Right hindlimb (tissue), 1 donor: ENCODE measurements at places on chromosomes 11 and 22.

DNA sequence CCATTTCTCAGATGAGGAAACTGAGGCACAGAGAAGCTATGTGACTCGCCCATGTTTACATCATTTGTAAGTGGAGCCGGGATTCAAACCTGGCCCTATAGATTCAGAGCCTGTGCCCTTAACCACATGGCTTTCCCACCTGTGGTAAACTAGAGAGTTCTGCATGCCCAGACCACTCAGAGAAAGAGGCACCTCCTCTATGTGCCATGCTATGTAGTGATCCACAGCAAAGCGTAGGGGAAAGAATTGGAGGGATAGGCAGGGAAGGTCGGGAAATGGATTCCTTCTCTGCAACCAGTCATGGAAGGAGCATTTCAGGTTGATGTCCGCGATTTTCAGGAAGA lies 15.4 kb upstream of the POU2AF2 start:
- no peak for DNase-seq

- no peak for DNase-seq
Observed at GRCh38 chr11:121448431-121448941, 3.6 kb upstream of the SORL1 start.

DNA sequence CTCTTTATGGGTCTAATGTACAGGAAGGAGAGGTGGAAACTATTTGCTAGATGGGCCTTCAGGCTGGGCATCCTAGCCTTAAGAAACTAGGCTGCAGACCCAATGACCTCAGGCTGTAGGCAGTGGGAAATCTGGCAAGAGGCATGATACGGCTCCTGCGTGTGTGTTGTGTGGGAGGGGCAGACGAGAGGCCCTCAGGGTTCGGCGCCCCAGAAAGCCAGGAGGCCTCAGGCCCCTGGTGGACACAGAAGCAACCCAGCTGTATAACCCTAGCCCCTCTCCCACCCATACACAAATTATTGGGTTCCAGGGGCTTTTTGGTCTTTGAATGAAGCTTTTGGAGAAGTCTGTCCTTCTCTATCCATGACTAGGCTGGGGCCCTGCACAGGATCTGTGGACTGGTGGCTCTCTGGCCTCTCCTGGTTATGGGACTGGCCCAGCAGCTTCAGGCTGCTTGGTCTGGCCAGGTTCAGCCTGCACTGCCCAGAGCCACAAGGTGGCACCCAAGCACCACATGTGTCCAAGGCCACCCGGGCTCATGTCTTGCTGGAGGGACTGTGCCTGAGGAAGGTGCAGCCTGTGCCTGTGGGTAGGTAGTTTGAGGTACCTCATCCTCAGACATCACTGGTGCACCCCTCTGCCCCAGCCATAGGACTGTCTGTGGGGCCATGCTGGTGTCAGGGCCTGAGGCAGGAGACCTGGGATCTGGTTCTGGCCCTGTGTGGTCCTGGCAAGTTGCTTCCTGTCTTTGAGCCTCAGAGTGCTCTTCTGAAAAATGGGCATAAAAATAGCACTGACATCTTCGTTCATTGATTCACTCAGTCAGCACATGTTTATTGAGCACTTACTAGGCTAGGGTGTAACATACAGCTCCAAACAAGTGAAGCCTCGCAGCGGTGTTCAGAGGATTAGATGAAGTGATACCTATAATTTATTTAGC lies 87.5 kb downstream of the RRM1 start:
- no peak for DNase-seq

GRCh38 chr11:124622531-124623451 lies at the start of gene TBRG1:
Gene TBRG1 (plus strand): TSS chr11:124622864. CDS start chr11:124623084, 220 bp downstream.
- peak; percentile 96 for DNase-seq

DNA sequence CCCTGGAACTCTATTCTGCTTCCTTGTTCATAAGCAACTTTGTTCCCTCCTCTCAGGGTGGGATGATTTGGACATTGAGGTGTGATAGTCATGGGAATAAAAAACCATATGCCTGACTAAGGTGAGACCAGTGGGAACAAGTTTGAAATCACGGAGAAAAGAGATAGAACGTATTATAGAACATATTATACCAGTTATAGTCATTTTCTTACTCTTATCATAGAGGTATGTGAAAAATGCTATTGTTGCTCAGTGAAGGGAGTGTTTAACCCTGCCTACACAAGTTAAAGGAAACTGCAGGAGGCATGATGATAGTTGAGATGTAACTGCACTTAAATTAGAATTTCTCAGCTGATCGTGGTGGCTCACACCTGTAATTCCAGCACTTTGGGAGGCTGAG lies 15.5 kb downstream of the OR6Q1 start:
- no peak for DNase-seq

DNA sequence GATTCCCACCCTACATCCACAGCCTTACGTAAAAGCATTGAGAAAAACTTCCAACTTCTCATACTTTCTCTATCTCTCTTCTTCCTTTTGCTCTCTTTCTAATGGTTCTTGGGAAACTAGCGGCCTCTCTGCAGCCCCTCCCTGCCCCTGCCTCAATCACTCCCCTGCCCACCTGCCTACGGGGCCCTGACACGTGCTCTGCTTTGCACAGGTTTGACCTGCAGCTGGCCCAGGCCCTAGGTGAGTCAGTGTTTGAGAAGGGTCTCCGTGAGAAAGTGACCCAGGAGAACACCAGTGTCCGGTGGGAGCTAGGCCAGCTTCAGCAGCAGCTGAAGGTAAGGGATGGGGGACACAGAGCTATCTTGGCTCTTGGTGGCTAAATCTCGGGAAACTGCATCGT lies 160.4 kb downstream of the MYO18B start:
- no peak for DNase-seq
